ENCODE measurements at places on chromosomes 3 and 15. TPM values are rescaled to one million over a fixed set of nuclear protein-coding genes. Genes with fewer than 3 reads are reported as not detected.

The DCBLD2 gene
- total RNA-seq, result 79.6 TPM

The GOLGA8A gene
- total RNA-seq, result 43.9 TPM

The HIGD2B gene
- total RNA-seq, result not detected

The CHRNA7 gene
- 3.8 TPM for total RNA-seq

The ALDH1A2 gene
- total RNA-seq, result 36.0 TPM

The STRIT1 gene
- total RNA-seq, result 1.4 TPM

The C3orf49 gene
- total RNA-seq, result not detected
